Erythroblast (primary cell): ENCODE measurements at places on chromosomes 4 and X.

DNA sequence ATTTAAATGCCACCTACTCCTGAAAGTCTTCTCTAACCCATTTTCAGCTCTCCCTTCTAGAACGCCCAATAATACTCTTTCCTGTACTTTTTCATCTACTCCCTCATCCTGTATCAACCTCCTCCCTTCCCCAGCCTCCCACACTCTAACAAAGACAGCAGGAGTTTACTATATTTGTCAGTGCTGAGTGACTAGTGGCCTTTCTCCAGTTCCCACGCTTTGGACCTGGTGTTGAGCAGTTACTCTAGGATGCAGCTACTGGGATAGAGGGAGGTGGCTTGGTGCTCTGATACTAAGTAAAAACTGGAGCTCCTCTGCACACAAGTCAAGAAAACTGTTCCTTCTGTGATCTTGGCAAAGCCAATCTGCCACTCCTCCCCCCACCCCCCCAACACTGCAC is 36.1 kb upstream of the KLHL13 start:
- no peak for DNase-seq

GRCh38 chr4:89753601-89754066 is 83.3 kb downstream of the SNCA start:
- DNase-seq, result no peak

DNA sequence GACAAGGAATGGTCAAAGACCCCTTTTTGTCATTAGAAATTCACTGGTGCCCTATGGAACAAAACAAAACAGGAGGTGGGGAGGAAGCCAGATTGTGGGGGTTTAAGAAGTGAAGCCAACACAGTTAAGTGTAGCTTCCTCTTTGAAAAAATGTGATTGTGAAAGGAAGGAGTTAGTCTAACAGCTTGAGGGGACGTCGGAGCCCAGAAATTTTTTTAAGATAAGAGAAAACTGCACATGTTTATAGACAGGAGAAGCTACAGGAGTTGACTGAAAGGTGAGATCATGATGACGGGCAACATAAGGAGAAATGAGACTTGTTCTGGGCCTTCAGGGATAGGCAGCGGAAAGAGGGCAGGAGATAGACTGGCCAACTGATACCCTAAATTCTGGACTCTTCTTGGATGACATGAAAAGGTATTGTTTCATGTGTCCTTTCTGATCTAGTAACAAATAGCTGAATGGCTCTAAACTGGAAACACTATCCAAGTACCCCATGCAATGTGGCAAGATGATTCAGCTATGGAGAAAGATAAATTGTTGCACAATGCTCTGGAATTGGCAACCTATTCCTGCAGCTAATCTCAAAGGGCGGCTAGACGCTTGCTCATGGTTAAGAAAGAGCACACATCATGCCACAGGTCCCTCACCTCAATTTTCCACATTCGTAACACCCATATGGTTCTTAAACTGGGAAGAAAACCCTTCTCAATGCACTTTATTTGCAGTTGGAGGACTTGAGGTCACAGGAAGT is 3.7 kb upstream of the HDAC8 start:
- peak; percentile 33 for DNase-seq

- DNase-seq, result no peak
Measured at GRCh38 chr4:36230534-36230933, 13.8 kb downstream of the ARAP2 start.

- DNase-seq, result no peak
Measured at GRCh38 chr4:3122081-3122563, 47.6 kb downstream of the HTT start.

DNA sequence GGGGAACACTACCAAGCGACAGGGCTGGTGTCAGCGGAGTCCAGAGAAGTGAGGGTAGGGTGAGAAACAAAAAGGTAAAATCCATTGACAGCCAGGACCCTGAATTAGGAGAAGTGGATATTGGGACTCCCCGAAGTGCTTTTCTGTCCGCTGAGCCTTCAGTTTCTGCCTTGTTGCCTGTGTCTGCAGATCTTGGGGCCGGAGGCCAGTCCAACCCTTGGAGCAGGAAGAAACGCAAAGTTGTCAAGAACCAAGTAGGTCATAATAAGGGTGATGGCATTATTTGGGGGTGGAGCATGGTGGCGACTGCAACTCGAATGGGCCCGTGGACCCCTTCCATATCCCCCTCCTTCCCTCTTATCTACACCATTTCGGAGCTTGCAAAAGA is 1.0 kb downstream of the ARMCX1 start:
- no peak for DNase-seq

GRCh38 chr4:66017671-66018070 is 347.4 kb upstream of the EPHA5 start:
- no peak for DNase-seq

DNA sequence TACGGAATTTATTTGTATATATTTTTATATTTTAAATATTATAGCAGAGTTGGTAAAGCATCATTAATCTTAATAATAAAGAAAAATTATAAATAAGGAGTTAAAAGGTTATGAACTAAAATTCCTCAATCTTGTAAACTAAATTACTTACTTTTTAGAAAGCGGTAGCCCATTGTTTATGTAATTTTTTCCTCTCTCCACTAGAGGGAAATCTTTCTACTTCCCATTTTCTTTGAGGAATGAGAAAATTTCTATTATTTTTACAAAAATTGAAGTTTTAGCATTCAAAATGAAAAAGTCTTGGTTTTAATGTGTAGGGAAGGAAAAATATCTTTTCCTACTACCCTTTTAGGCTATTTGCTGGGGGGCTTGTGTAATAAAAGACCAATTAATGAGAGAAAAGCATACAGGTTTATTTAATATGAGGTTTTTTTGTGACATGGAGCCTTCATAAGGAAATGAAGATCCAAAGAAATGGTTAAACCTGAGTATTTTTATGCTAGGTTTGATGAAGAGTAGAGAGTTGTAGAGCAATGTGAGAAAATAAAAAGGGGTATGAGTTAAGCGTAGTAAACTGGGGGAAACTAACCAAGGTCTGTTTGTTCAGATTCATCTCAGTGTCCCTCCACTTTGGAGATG is 68.7 kb upstream of the ADAD1 start:
- DNase-seq, result peak; percentile 2

DNA sequence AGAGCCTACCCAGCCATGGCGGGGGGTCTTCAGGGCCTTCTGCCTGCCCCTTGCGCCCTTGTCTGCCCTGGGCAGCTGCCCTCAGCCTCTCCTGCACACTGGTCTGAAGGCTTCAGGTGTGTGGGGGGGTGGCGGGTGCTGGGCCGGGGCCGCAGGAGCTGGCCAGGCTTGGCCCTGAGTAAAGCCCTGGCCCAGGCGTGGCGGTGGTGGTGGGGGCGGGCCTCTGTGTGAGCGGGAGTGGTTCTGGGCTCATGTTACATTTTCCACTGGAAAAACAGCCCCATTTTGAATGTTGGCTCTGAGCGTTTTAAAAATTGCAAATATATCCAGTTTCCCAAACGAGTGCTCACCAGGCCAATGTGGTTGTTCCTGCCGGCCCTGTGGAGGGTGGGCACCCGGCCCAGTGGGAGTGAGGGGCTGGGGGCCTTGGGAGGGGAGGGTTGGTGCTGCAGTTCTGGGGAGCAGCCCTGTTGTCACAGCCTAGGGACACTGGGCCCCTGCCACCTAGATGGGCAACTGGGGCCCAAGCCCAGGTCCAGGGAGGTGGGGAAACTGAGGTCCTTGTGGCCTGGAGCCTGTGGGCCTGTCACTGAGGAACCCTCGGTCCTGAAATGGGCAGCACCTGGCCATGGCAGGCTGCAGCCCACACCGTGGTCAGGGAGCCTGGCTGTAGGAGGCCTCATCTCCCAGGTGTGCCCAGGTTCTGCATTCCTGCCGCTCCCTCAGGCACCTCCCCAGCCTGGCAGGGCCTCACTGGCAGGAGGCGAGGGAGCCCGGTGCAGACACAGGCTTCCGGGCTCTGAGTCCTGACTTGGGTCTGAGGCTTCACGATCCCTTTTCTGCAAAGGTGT is 28.3 kb downstream of the FGFRL1 start:
- no peak for DNase-seq

GRCh38 chrX:150365990-150366911 is 3.1 kb downstream of the MAMLD1 start:
- peak; percentile 87 for DNase-seq

DNA sequence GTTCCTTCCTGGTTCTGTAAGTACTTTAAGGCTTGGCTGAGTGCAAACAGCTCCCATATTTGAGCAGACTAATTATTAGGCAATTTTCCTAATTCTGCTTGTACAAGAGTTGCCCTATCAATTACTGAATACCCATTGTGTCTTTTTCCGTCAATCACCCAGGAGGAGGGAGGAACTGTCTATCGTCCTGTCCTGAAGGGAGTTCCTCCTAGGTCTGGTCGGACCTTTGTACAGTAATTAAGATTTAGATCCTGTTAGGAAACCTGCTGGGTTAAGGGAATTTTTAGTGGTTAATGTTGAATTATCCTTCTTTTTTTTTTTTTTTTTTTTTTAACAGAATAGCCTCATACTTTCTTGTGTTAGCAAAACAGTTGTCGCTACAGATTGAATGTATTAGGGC is 130.1 kb downstream of the KDM6A start:
- DNase-seq, result no peak

DNA sequence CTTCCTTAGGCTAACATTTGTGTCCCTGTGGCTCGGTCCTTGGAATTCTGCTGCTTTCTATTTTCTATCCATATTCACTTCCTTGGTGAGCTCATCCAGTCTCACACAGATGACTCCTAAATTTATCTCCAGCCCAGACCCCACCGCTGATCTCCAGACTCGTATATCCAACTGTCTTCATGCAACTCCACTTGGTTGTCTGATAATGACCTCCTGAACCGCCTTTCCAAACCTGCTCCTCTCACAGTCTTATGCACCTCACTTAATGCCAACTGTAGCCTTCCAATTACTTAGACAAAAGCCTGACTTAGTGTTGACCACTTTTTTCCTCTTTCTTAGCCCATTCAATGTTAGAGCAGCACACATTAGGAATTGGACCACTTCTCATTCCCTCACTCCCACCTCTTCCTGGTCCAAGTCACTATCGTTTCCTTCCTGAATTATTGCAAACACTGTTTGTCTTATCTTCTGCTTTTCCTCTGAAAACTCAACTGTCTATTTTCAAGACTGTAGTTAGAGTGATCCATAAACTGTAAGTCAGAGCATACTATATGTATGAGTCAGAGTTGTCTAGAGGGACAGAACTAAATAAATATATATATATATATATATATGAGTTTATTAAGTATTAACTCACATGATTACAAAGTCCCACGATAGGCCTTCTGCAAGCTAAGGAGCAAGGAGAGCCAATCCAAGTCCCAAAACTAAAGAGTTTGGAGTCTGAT is 292.5 kb downstream of the UNC5C start:
- DNase-seq, result no peak

GRCh38 chr4:157151711-157152110 is 68.8 kb upstream of the GRIA2 start:
- no peak for DNase-seq

DNA sequence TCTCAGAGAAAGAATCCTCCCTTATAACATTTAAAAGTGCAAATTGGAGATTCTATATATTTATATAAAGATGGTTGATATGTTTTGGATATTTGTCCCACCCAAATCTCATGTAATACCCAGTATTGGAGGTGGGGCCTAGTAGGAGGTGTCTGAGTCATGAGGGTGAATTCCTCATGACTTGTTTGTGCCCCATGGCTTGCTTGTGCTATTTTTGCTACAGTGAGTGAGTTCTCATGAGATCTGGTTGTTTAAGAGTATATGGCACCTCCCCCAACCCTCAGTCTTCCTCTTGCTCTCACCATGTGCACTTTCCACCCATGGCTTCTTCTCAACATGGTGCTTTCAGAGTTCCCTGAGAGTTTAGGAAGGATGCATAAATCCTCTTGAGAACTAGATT is 9.5 kb upstream of the ANKRD50 start:
- DNase-seq, result no peak

- DNase-seq, result no peak
Measured at GRCh38 chrX:121165930-121166359, 118.5 kb downstream of the GLUD2 start.

DNA sequence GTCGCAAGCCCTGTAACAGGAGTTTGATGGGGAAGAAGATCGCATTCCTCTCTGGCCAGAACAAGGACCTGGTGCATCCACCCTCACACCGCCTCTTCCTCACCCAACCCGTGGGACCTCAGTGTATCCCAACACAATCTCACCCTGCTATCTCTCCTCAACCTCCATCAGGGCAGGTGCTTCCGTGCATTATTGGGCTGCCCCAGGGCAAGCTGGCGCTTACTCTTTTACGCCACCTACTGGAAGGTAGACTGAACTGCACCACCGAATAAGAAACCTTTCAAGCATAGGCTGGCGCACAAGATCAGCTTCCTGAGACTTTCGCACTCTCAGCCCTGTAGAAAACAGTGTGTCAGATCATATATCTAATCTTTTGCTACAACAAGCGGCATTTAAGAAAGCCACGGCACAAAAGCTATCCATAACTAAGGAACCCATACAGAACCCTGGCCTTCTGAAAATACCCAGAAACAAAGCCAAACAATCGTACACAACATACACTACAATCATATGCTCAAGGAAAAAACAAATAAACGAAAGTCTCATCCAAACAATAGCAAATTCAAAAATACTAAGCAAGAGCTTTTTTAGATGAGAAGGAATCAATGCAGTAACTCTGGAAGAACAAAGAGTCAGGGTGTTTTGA is 209.3 kb downstream of the UGT8 start:
- peak; percentile 22 for DNase-seq

DNA sequence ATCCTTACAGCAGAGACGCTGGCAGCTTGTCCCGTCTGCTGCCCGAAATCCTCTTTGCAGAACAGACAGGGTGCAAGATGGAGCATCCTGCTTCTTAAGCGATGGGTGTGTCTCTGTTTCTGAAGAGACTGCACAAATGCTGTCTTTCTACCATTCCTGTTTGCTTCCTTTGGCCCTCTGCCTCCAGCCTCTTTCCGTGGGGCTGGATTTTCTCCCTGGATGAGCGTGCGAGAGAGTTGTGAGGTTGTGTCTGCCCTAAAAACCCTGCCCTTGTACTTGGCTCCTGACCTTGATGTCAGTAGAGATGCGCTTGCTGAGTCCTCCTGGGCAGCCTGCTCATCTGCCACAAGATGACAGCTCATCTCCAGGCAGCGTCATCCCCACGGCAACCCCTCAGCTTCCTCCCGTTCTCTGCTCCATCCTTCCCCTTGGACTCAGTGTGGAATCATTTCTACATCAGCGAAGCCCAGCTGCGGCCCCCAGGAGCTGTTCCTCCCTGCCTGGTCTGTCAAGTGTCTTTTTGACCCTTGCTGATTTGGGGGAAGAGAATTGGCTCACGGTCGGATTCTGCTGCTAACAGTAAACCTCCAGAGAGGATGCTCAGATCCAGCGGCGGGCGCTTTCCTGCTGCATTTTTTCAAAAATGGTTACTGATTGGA is 246.2 kb downstream of the ASMT start:
- no peak for DNase-seq

DNA sequence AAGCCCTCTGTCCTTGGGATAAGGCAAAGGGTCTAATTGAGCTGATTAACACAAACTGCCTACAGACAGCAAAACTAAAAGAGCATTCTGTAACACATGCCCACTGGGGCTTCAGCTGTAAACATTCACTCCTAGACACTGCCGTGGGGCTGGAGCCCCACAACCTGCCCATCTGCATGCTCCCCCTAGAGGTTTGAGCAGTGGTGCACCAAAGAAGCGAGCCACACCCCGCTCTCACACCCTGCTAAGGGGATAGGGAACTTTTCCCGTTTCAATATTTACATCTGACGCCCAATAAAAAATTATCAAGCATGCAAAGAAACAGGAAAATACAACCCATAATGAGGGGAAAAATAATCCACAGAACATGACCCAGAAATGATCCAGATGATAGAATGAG is 46.9 kb upstream of the HSD17B10 start:
- DNase-seq, result peak; percentile 18
